NCI-H345 (cell line): ENCODE measurements at places on chromosomes 2 and 18.
A peak's percentile ranks its signal among the peaks of the same experiment; 100 is the strongest.

DNA sequence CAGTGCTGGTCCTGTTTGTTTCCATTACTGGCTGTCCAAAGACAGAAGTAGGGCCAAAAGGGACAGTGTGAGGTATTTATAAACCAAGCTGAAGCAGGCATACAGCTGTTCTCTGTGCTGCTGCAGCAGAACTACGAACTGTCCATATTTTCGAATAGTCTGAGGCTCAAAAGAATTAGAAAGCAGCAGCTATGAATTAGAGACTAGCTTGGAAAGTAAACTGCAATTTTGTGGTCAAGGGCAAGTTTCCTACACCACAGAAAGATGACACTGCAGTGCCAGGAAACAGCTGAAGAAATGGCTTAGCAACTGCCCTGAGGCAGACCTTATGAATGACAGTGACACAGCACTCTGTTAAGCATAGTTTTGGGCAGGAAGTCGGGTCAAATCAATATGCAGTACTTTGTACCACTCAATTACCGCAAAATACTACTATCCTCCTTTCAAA lies 125.3 kb downstream of the TMEM131 start:
- DNase-seq = no peak

GRCh38 chr18:53991202-53991601 lies 233.3 kb downstream of the MBD2 start:
- no peak for DNase-seq

- DNase-seq = no peak
Observed at GRCh38 chr2:223086370-223086981, 34.5 kb downstream of the KCNE4 start.

DNA sequence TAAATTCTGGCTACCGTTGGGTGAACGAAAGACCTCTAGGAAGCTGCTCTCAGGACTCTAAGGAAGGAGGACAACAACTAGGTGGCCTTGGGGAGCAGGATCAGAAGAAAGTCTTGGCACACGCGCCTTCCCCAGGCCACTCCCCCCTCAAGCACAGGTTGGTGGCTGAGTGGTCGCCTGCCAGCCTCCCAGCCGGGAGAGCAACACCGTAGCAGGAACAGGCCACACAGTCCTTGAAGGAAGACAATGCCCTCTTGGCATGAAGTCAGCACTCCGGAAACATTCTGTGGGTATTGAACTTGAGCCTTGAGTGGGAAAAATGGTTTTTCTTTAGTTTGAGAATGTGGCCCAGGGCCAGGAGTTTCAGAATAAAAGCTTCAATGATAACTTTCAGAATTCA lies 87.4 kb upstream of the AGAP1 start:
- DNase-seq = no peak

- peak; percentile 26 for DNase-seq
Observed at GRCh38 chr2:85327160-85327821, 498 bp downstream of the TGOLN2 start.

GRCh38 chr2:6325616-6326015 lies 540.1 kb downstream of the CMPK2 start:
- no peak for DNase-seq

- peak; percentile 79 for DNase-seq
Observed at GRCh38 chr18:44826418-44827259, 146.0 kb downstream of the SETBP1 start.

DNA sequence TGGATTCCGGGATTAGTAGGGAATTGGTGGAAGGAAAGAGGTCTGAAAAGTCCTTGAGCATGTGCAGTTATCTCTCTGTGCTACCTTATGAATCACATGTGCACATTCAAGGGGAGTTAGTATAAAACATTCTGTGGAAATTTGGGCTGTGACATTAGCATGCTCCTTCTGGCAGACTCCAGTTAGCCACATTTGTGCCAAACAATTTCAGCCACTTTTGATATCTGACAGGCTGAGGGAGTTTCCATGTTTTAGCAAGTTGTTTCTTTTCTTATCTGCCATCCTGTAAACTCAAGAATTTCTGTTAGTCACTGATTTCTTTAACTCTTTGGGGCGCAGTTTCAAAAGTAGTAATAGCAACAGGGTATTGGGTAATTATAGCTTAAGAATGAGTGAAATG lies 28.3 kb upstream of the GYPC start:
- DNase-seq = no peak

- peak; percentile 78 for DNase-seq
Observed at GRCh38 chr2:174764280-174765255, at the start of gene CHRNA1. CHRNA1 (minus strand) TSS chr2:174764472; CDS start chr2:174764394, 78 bp downstream.

GRCh38 chr2:54207666-54208195 lies 48.3 kb downstream of the TSPYL6 start:
- DNase-seq = no peak
